ENCODE measurements at places on chromosomes 3 and 15.

DNA sequence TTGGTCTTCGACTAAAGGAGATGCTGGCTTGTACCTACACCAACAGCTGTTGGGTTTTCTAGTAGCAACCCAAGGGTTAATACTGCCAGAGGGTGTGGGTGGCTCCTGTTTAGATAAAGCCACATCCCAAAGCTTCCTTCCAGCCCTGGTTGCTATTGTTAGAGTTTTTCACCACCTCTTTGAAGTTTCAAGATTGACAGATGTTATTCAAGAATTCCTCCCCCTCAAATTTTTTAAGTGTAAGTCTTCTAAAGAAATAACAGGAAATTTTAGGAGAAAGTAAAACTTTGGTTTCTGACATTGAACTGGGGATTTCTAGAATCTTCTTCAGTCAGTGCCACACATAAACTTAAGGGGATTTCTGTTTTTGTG lies 60.9 kb downstream of the TGFBR2 start:
- no peak for DNase-seq

- DNase-seq = no peak
Observed at GRCh38 chr3:112228786-112229185, 65.2 kb downstream of the SLC9C1 start.

- DNase-seq = no peak
Observed at GRCh38 chr3:197942956-197943556, 6.9 kb upstream of the RPL35A start.

DNA sequence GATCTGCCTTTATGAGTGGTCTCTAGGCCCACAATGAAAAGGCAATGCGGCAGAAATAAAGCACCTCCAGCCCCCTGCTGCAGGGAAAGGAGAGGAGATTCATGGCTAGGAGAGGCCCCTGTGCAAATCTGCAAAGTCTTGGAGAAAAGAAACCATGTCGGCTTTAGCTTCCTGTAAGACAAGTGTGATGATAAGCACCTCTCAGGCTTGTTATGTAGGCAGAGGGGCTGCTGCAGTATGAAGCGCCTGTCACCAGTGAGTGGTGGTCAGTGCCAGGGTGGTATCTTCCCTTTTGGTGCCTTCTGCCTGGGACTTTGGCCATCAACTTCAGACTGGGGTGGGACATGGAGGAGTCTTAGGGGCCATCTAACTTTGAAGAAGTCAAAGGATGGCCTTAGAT lies 59.2 kb upstream of the ARHGEF3 start:
- no peak for DNase-seq

DNA sequence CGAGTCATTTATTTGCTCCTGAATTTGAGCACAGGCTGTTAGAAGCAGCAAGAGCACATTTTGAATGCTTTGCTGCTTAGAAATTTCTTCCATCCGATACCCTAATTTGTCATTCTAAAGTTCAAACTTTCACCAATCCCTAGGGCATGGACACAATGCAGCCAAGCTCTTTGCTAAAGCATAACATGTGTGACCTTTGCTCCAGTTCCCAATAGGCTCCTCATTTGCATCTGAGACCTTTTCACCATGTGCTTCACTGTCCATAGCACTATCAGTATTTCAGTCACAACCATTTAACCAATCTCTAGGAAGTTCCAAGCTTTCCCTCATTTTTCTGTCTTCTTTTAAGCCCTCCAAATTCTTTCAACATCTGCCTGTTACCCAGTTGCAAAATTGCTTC lies 1333.1 kb downstream of the SI start:
- no peak for DNase-seq

DNA sequence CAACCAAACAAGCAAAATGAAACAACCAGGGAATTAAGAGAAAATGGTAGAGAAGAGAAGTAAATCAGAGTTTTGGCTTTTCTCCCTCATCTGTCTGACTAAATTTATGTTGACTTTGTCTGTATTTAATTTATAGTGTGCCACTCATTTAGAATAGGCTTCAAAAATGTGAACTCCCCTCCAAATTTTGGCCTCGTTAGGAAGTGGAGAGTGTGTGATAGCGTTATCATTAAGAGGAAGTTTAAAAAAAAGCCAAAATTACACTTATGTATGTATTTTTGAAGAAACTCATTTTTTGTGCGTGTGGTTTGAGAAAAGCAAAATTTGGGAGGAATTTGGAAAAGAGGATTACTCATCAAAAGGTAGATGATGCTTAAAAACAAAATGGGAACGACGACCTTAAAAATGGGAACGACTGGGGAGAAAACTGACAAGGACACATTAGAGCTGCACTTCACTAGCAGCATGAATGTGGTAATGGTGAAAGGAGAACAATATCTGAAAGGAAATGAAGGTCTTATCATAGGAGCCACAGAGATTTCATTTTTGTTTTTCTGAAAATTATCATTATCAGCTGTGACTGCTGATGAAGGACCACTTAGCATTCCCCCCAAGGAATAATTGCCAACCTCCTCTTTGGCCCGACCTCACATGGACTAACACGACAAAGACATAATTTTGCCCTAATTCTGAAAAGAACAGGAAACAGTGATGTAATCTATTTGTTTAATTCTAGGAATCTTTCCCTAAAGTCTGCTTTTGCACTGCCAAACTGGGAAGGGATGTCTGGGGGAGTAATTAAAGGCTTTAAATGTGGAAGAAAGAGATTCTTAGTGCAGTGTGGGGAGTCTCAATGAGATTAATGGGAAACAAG lies 163.2 kb upstream of the P2RY1 start:
- DNase-seq = no peak

DNA sequence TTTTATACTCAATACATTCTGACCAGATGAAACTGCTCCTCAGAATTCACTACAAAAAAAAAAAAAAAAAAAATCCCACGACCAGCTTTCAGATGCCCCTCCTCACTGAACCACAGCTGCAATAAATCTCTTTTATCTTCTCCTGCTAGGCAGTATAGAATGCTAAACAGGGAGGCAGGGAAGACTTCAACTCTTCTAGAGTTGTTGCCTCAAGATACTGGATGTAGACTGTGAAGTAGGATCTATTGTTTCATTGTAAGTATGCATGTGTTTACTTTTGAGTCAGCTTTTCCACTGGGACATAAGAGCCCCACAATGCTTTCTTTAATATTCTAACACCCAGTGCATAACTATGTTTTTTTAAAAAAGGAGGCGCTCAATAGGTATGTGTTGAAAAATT lies 401.4 kb downstream of the TBL1XR1 start:
- DNase-seq = no peak

- no peak for DNase-seq
Observed at GRCh38 chr3:88434001-88434400, 284.2 kb downstream of the C3orf38 start.

- DNase-seq = no peak
Observed at GRCh38 chr3:38173834-38174418, 8.6 kb downstream of the OXSR1 start.

DNA sequence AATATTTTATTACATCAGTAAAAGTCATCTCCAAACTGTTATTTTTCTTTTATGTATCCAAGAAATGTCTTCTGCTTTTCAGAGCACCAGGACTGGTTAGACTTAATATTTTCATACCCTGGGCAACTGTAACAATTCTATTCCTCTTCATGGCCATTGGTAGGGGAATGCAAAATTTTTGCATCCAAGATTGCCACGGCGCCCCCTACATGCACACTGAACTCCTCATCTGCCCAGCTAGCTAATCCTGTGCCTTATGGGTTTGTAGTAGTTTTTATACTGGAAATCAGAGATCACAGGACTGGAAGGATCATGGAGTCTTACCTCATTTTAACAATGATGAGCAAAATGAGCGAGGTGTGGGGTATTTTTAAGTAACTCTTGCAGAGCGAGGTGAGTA lies 74.2 kb downstream of the CRTC3 start:
- DNase-seq = no peak

- DNase-seq = no peak
Observed at GRCh38 chr3:159038405-159038804, 236.6 kb downstream of the MFSD1 start.

DNA sequence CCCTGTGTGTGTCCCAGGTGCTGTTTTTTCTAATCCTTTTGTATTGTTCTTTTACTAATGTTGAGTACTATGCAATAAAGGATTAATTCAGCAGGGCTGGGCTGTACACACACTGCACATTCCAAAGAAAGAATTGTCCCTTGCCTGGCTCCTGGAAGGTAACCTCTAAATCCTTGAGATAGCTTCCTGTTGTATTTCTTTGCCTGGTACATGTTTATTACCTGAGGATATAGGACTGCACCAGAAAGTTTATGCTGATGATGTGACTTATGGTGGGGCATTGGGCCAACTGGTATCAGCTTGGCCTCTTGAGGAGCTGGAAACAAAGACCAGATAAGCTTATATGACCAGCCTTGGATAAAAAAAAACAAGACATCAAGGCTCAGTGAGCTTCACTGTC lies 26.6 kb upstream of the FAN1 start:
- no peak for DNase-seq

- DNase-seq = peak; percentile 95
Observed at GRCh38 chr15:38555686-38556334, 8.8 kb downstream of the RASGRP1 start.

- no peak for DNase-seq
Observed at GRCh38 chr15:99321468-99321867, 70.2 kb downstream of the LRRC28 start.

GRCh38 chr3:101735833-101736232 lies 11.4 kb downstream of the CEP97 start:
- no peak for DNase-seq

GRCh38 chr3:43055806-43056770 lies 49.8 kb downstream of the POMGNT2 start:
- DNase-seq = no peak

DNA sequence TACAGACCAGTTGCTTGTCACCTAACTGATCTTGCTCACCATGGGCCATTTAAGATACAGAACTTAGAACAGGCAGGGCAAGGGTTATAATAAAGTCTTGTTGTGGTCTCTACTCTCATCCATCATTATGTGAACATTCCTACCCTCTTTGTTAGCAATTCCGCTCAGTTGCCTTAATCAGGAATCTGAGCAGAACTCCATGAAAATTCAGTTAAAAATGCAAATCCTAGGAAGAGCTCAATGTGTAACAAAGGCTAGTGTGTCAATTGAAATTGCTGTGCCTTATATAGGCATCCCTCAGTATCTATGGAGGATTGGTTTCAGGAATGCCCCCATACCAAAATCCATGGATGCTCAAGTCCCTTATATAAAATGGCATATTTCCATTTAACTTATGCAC lies 44.5 kb downstream of the CP start:
- DNase-seq = no peak

DNA sequence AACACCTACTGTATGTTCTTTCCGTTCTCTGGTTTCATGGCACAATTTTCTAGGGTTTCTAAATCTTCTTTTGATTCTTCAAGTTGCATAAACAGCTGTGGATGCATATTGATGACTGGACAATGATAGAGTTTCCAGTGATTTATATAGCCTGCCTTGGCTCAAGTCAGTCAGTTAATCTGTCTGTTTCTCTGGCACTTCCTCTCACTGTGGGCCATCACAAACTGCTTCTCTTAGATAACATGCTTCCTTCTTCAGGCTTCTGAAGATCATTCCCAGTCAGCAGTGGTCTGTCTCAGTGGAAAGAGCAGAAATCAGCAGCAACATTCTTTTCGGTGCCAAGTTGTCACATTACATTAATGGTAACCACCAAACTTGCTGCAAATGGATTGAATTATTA lies 207.2 kb downstream of the RYR3 start:
- no peak for DNase-seq

- DNase-seq = no peak
Observed at GRCh38 chr3:100060685-100061484, 53.4 kb downstream of the FILIP1L start.

DNA sequence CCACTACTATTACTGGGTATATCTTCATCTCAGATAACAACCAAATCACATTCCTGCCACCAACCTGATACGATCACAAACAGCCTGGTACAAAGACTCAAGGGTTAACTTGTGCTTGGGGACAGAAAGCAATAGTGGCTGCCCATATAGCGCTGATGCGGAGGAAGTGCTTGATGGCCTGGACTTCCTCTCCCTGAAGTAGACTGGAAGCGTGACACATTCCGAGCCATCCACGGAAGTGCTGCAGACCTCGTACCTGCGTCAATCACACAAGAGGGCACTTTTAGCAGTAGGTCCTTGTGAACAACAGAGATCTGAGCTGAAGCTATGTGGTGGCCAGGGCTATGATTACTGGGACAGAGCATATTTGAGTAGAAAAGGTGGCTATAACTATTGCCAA lies 17.3 kb upstream of the C3orf62 start:
- DNase-seq = no peak

DNA sequence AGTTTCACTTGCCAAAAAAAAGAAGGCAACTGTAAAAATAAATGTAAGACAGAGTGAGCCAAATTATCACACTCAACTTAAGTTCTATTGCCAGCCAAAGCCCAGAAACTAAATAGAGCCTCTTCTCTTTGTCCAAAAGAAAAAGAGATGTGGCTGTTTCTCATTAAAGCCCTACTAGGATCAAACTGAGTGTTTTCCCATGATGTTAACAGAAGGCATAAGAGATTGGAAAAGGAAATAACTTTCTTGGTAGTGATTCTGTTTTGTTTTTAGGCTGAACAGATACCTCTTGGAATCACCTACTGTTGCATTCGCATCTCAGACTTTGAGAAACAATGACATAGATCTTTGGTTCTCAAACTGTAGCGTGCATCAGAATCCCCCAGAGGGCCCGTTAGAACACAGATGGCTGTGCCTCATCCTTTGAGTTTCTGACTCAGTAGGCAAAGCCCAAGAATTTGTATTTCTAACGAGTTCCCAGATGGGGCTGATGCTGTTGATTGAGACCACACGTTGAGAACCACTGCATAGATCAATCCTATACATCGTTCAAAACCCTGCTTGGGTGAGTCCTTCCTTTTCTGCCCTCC lies 42.5 kb upstream of the SRGAP3 start:
- no peak for DNase-seq

DNA sequence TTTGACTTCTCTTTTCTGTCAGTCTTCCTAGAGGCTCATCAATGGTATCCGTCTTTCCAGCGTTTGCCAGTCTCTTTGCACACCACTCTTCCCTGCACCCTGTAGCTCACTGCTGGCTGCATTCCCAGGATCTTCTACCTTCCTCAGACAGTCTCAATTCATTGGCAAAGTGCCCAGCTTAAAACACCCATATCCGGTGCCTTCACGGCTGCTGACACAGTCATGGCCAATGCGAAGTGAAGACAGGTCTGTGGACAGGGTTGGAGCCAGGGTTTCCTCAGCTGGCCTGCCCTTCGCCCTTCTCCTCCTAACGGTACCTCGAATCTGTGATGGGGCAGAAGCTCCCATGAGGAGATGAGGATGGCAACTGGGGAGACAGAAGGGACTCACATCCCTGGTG lies 36.1 kb downstream of the PTH1R start:
- no peak for DNase-seq

GRCh38 chr3:37852097-37852496 lies 9.6 kb upstream of the CTDSPL start:
- DNase-seq = no peak

DNA sequence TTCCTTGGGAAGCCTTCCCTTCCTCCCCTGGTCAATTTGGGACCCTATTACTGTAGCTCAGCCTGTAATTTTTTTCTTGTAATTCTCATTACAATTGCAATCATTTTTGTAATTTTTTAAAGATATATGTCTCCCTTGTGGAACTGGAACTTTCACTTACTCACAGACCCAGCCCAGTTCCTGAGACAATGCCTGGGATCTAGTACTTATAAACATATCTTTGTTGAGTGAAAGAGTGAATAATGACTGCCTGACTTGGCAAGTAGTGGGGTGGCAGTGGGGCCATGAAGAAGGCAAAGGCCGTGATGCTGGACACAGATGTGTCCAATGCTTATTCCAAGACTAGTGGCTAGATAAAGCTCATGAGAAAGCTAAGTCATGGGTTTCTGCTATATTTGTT lies 294.5 kb upstream of the LRRN1 start:
- no peak for DNase-seq
